ENCODE measurements at places on chromosomes 7 and 10. TPM values are rescaled to one million over a fixed set of nuclear protein-coding genes. Genes with fewer than 3 reads are reported as not detected.

DNA sequence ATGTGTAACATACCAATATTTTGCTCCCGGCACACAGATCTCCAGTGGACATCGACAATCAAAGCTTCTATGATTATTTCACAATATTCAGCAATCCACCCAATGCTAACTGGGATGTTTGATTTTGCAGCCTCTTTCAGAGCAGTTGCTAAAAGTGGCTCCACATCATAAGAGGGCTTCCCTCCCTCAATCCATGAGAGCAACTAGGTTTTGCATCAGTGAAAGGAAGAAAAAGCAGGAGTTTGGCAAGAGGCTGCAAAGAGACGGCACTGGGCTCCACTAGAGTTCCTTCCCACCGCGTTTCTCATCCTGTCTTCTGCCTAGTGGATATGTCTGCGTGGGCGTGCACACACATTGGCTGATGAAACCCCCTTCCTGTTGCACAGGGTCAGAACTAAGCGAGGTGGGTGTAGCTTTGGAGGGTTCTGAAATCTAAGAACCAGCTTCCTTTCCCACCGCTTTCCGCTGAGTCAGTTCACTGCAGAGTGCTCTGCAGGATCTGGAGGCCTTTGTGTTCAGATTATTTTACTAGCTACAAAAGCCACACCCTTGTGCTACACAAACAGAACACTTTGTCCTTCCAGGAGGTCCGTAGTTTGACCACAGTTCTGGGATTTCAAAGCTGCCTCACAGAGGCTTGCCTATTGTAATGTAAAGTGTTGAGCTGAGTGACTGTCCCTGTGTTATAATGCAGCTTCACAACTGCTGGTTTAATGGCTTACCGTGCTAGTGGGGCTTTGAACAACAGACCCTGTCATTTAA, 28.1 kb downstream of the ARL4A start:
- no peaks in the 10 kb centered on the region for H3K36me3 ChIP-seq
- peak overlapping the region; percentile 85 for H3K27ac ChIP-seq
- H3K4me3 ChIP-seq, result peak overlapping the region; percentile 82
- no peaks in the 10 kb centered on the region for H3K27me3 ChIP-seq
- DNase-seq, result peak; percentile 64

DNA sequence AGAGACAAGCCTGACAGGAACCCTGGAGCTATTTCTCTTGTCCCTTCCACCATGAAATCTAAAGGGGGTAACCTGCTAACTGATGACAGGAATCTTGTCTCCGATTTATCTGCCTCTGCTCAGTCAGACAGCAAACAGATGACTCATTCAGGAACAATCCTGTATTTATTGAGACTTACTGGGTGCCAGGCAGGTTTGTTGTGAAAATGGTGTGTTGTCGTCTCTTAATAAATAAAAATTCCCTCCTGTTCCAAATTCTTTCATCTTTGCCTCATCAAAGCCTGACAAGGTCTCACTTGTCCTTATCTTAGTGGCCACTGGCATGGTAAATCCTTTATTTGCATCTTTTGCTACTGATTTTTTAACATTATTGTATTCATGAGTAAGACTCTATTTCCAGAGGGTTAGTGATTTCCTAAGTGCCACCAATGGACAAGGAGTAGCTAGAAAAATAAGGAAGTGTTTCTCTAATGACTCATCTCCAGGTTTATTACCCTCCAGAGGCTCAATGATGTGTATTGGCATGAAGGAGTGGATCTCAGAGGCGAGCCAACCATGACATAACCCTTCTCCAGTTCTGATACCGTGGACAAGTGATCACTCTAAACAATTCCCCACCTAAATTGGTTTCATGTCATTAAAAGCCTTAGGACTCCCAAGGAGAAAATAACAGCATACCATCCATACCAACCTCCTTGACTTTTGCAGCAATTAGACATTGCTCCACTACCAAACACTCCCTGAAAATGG, 724.0 kb downstream of the GRID1 start:
- no peaks in the 10 kb centered on the region for H3K4me1 ChIP-seq
- peak overlapping the region; percentile 26 for H3K27ac ChIP-seq
- H3K4me3 ChIP-seq, result no peak overlapping the region
- 0 out of 2 replicates have a peak, but pooled peaks cover 2% of the 10 kb centered on the region for H3K27me3 ChIP-seq

- no peak overlapping the region for H3K4me3 ChIP-seq
- DNase-seq, result no peak
Observed at GRCh38 chr7:15084368-15084767, 181.8 kb upstream of the DGKB start.

- no peak overlapping the region for H3K4me3 ChIP-seq
- peak overlapping the region; percentile 54 for H3K27ac ChIP-seq
- peaks cover 53% of the 10 kb centered on the region for H3K4me1 ChIP-seq
- DNase-seq, result no peak
Observed at GRCh38 chr7:107596881-107597581, 17.0 kb downstream of the BCAP29 start.

HOXA5 gene
- 1.6 TPM for total RNA-seq

DLG5 gene
- total RNA-seq, result 49.2 TPM
